ENCODE measurements at places on chromosomes 1 and 21. TPM values are rescaled to one million over a fixed set of nuclear protein-coding genes. Genes with fewer than 3 reads are reported as not detected.

DNA sequence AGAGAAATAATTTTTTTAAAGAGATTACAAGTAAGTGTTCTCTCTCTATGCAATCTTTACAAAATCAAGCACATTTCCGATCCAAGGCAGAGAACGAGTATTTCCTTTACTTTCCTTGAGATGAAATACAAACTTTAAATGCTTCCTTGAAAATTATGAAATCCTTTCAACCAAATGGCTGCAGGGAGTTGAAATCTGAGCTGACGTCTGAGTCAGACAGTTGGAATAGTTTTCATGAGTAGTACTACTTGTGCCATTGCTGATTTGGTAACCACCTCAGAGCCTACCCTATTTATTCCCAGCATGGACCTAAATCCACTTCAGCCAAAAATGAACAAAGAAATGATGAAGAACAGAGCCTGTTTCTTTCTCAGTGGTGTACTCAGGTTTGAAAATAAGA is 183.6 kb downstream of the GIPC2 start:
- no peak for DNase-seq

DNA sequence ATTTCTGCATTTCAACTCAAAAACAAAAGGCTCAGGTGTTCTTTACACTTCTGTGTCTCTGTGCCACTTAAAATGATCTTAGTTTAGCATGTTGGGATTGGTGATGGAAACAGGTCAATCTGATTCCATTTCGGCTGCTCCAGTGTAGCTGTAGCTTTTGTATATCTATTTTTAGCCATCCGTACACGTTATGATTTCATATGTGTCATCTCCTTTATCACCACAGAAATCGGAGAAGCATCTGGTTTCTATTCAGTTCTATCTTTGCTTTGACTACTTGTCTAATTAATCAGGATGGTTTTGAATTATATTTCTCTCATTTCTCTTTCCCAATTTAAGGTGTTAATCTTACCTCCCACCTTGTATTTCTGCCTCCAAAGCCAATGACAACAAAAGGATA is 41.1 kb downstream of the RGS21 start:
- no peak for DNase-seq

GRCh38 chr1:21705303-21705980 is 36.3 kb upstream of the RAP1GAP start:
- no peak for DNase-seq

GRCh38 chr1:183814121-183814681 is 9.3 kb downstream of the RGL1 start:
- no peak for DNase-seq

CELA3A gene
- total RNA-seq, result not detected

TRAPPC3 gene
- 110 TPM for total RNA-seq
